Left colon (tissue), 2 donors: ENCODE measurements at places on chromosomes 6 and 20.

- no peak for DNase-seq
Measured at GRCh38 chr6:45626087-45626891, 248.6 kb upstream of the SUPT3H start.

GRCh38 chr6:109516929-109517328, 33.9 kb upstream of the ZBTB24 start:
- no peak for DNase-seq

GRCh38 chr20:46740214-46740609, 30.8 kb downstream of the SLC2A10 start:
- DNase-seq = peak; percentile 20

DNA sequence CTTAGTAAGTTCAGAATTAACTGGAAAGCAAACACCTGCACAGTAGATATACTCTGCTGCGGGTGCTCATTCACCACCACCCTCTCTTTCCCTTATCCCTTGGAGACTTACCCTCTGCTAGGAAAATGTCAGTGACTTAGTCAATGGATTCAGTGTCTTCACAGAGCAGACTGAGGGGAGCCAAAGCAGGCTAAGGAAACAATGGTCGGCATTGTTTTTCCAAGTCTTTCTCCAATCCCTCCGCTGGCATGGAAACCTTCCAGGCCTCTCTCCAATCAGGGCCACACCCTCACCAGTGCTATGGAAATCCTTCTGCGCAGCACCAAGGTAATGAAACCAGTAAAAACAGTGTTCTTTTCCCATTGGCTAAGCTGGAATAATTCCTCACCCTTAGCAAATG, 531.2 kb downstream of the TFAP2B start:
- DNase-seq = peak; percentile 7

DNA sequence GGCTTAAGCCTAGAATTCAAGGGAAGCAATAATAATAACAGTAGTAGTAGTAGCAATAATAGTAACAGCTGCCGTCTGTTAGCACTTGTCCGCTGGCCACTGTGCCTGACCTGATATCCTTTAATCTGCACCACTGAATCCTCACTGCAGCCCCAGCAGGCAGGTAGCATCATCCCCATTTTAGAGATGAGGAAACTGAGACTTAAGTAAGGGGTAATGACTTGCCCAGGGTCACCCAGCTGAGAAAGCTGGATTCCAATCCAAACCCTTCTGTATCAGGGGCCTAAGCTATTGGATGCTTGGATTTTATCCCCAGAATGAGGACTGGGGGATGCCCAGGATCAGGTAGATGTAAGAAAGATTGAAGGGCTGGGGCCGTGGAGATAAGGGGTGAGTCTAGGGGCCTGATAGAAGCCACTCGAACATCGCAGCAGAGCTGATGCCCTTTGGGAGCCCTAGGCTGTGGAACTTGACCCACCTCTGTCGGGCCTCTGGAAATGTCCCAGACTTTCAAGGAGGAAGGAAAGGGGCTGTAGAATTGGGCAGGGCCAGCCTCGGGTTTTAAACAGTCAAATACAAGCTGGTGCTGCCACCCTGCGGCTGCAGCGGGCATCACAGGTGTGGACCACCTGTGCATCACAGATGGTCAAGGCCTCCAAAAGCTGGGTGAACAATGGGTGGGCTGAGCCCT, 102.1 kb upstream of the MYL9 start:
- DNase-seq = peak; percentile 41

- DNase-seq = no peak
Measured at GRCh38 chr20:43812216-43812615, 85.4 kb upstream of the GTSF1L start.

GRCh38 chr6:135018941-135019340, 35.7 kb downstream of the HBS1L start:
- no peak for DNase-seq

DNA sequence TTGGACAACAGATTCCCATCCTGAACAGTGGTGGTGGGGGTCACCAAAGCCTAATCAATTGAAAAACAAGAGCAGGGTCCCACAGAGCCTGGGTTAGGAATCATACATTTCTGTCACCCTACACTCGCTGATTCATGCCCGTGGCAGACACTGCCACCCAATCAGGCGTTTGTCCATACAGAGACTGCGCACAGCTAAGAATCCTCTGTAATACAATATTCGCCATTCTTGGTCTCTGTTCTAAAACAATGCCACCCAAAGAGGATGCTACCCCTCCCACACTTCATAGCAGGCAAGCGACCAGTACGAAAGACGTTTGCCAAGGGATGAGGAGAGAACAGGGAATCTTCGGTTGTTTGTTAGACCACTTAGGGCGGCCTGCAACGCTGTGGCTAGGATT, 28.1 kb upstream of the SLC22A23 start:
- DNase-seq = no peak

GRCh38 chr6:44699851-44700250, 312.3 kb downstream of the CDC5L start:
- DNase-seq = no peak

DNA sequence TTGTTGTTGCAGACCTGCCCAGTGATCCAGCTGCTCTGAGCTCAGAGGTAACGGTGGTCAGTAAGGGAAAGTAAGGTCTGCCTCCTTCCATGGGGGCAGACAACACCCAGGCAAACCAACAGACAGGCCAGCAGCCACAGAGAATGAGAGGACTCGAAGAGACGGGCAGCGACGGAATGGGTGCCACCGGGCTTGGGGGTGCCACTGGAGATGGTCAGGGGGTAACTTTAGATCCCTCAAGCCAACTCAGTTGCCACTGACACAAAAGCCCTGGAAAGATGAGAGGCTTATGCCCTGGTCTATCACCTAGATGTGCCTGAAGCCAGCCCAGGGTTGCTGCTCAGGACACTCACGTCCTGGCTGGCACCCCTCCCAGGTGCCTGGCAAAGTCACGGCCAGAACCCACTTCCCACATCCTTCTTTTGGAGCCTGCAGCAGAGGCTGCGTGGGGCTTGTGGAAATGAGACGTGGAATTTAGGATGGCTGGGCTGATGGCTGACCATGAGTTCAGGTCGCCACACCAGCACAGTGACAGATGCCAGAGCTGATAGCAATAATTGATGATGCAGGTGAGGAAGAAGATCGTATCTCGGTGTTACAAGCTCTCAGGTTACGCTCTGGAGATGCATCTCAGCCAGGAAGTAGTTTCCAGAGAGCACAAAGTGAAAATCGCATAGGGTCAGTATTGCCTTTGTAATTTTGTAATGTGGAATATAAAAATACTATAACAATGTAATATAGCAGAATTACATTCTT, 209.1 kb downstream of the SYNDIG1 start:
- no peak for DNase-seq

DNA sequence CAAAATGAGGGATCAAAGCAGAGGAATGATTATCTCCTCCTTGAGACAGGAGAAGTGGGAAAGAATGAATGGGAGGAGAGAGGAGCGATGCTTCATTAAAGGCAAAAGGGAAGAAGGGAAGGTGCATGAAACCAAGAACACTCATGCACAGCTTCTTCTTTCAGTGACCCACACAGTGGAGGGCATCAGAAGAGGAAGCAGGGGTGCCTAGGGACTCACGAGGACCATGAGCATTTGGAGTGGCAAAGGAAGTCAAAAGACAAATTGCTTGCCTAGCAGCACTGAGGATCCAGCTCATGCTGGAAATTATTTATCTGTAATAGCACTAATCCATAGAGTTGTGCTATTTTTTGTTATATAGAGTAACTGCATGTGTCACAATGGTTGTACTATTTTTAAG, 66.1 kb downstream of the SMLR1 start:
- DNase-seq = no peak

GRCh38 chr6:3841711-3842565, 7.2 kb upstream of the FAM50B start:
- no peak for DNase-seq

GRCh38 chr20:41512624-41513023, 105.6 kb downstream of the CHD6 start:
- DNase-seq = no peak

- DNase-seq = no peak
Measured at GRCh38 chr6:56399672-56400263, 152.4 kb upstream of the COL21A1 start.

GRCh38 chr20:956330-956951, 40.3 kb upstream of the ANGPT4 start:
- peak; percentile 66 for DNase-seq

DNA sequence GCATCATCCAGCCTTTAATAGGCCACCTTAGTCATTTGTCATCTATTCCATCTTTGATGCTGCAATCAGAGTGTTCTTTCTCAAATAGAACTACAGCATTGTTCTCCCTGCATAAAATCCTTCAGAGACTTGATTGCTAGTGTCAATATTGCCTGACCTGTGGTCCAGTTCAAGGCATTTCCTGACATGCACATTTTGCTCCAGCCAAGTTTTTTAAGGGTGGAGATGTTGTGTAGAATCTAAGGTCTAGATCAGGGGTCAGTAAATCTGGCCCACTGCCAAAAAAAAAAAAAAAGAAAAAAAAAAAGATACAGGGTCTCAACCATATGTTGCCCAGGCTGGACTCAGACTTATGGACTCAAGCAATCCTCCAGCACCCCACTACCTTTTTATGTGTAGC, 354.4 kb downstream of the FRK start:
- no peak for DNase-seq

DNA sequence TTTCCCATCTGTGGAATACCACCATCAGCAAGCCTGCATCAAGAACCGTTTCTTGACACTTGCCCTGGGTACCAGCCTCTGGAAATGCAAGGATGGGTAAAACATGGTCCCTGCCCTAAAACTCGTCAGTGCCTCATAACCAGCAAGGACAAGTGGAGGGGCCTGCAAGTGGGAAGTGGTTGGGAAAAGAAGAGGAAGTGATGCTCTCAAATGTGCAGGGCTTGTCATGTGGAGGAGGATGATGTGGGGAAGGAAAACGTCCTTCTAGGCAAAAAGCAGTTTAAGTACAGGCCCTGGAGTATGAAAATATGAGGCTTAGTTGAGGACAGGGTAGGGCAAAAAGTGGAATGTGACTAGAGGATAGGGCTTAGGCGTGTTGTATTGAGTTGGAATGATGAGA, 19.0 kb downstream of the RREB1 start:
- DNase-seq = no peak

DNA sequence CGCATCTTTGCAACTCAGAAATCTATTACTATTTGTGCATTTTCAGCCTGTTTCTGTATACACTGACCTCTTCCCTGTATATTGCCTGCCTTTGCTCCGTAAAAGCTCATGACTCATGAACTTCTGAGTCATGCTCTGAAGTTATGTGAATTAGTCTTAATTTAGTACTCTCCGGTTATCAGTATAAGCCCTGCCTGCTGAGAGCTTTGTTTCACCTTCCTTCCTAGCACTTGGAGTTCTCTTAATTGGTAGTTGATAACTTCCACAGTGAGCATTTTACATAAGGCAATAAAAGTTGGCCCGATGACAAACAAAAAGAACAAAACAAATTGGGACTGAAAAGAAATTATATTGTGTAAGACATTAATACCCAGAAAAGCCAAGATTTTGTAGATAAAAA, 231.4 kb downstream of the GJA1 start:
- DNase-seq = no peak

- DNase-seq = no peak
Measured at GRCh38 chr6:137880746-137881521, 13.9 kb downstream of the TNFAIP3 start.
